Activated naive CD8-positive, alpha-beta T cell treated with anti-CD3 and anti-CD28 coated beads, Interleukin-2, amount 50 U/mL, for 24 hours (primary cell): ENCODE measurements at places on chromosomes 12 and 14.

DNA sequence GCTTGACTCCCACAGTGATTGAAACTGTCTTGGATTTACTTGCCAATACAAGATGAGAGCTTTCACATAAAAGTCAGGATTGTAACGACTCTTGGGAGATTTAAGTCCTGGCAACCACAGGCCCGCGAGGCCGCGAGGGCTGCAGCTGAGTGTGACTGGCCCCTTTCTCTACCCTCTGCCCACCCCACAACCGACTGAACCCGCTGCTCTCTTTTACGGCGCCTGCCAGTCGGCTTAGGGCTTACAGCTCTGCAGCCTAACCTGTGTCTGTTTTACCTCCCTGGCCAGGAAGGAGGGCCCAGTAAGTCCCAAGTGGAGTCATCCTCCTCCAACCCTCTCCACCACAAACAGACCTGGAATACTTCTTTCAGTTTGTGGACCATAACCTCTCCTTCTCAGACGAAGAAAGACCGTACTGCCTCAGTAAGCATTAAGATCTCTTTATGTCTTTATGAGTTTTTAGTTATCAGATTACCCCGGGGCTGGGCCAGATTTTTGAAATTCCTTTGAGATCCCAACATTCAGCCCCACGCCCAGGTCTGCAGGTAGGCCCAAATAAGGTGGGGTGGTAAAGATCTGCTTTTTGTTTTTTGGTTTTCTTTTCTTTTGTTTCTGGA, 12.6 kb upstream of the TIGAR start:
- DNase-seq, result no peak

GRCh38 chr14:26841920-26842741, 244.3 kb upstream of the NOVA1 start:
- DNase-seq, result no peak

- DNase-seq, result no peak
Observed at GRCh38 chr12:29895966-29896365, 112.2 kb upstream of the TMTC1 start.

DNA sequence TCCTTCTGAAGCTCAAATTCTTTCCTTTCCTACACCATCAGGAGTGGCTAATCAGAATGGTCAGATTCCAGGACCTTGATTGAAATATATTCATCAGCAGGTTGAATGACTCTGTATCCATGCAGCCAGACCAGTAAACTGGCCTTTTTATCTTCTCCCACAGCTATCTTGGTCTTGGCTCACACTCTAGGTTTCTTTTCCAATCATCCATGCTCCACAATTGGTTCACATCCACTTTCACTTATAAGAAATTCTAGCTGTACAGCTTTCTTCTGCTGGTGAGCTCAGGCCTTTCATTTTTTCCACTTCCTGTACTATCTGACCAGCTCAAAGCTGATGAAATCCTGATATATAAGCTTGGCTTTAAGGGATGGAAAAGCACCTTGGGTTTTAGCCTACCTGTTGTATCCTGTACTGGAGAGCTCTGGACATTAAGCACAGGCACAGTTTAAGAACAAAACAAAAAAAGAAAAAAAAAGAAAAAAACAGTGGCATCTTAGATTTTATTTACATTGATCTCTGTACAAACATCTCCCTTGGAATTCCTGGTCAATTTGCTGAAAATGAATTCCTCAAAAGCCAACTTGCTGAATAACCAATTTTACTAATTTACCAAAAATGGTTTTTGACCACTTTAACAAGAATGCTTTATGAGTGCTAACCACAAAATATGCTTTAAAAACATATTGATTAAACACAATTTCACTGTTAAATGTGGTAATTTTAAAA, 91.6 kb upstream of the PAWR start:
- DNase-seq, result no peak

DNA sequence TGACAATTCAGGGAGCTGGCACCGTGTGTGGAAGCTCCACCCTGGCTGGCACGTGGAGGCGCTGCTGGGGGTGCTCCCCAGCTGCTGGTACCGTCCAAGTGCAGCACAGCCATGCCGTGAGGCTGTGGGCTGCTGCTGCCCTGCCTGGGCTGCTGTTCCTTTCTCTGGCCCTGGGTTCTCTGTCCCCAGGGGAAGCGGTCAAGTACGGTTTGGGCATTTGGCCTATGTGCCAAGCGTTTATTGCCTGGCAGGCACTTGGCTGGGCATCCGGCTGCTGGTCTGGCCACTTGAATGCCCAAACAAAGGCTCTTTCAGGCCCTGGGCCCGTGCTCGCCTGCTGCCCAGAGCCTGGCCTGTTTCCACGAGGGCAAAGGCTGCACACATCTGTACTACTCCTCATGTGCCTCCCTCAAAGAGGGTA, 39.6 kb downstream of the RHOF start:
- DNase-seq, result no peak

DNA sequence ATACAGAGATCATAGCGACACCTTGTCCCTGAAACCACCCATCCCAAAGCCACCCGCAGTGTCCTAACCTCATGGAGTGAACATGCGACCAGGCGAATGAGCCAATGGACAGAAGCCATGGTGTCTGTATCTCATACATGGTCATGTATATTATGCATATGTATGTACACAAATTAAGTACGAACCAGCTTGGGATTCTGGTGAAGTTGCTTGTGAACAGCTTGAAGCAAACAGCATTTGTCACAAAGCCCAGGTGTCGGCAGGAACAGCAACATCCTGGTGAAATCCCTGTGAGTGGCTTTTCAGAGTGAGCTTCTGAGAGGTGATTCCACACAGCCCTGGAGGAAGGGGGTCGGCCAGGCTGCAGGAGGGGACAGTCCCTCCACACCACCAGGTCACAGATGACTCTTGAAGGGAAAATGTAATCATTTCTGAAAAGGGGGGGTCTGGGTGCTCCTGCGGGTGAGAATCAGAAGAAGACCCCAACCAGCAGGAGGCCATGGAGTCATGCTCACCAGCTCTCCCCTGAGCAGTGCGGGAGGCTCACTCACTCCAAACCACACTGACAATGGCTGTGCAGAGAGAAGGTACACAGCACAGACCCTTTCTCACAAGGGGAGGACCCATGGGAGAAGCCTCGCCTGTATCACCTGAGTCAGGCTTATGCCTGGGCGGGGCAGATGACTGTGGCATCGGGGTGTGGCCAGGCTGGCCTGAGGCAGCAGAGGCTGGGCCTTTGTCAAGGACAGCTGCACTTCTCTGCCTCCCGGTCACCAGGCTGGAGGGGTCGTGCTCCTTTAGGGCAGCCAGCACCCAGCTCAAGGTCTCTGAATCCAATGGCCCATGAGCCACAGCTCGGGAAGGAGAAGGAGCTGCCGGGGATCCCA, 14.3 kb downstream of the CHGA start:
- peak; percentile 29 for DNase-seq
